Placental epithelial cell (primary cell): ENCODE measurements at places on chromosomes 5 and 9. TPM values are rescaled to one million over a fixed set of nuclear protein-coding genes. Genes with fewer than 3 reads are reported as not detected.

The SLCO6A1 gene
- not detected in 2 replicates for total RNA-seq

The PCDHA11 gene
- under 0.01 and 0.11 TPM in 2 replicates for total RNA-seq

The SDHA gene
- 84.8 and 91.2 TPM in 2 replicates for total RNA-seq

The ANXA2R gene
- 3.1 and 5.0 TPM in 2 replicates for total RNA-seq

The ESM1 gene
- total RNA-seq = 0.22 TPM in 1 of 2 replicates, not detected in the other

The SPATA24 gene
- total RNA-seq = 3.1 and 3.5 TPM in 2 replicates

The SLC45A2 gene
- total RNA-seq = 0.11 and 0.79 TPM in 2 replicates

The IL13 gene
- total RNA-seq = not detected in 2 replicates

The PCA3 gene
- 0.39 TPM in 1 of 2 replicates, not detected in the other for total RNA-seq

The PKD2L2 gene
- total RNA-seq = 0.11 TPM in 1 of 2 replicates, not detected in the other

The KCTD16 gene
- 0.65 and 0.79 TPM in 2 replicates for total RNA-seq

The RBM27 gene
- 18.1 and 21.1 TPM in 2 replicates for total RNA-seq
